ENCODE measurements at places on chromosomes 5 and 9.
A peak's percentile ranks its signal among the peaks of the same experiment; 100 is the strongest.

DNA sequence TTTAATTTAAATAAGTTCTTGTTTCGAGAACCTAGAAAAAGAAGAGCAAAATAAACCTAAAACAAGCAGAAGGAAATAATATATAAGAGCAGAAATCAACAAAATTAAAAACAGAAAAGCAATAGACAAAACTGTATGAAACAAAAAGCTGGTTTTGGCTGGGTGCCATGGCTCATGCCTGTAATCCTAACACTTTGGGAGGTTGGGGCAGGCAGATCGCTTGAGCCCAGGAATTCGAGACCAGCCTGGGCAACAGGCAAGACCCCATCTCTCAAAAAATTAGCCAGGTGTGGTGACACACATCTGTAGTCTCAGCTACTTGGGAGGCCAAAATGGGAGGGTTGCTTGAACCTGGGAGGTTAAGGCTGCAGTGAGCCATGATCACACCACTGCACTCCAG lies 59.2 kb upstream of the OTP start:
- no peak for DNase-seq

DNA sequence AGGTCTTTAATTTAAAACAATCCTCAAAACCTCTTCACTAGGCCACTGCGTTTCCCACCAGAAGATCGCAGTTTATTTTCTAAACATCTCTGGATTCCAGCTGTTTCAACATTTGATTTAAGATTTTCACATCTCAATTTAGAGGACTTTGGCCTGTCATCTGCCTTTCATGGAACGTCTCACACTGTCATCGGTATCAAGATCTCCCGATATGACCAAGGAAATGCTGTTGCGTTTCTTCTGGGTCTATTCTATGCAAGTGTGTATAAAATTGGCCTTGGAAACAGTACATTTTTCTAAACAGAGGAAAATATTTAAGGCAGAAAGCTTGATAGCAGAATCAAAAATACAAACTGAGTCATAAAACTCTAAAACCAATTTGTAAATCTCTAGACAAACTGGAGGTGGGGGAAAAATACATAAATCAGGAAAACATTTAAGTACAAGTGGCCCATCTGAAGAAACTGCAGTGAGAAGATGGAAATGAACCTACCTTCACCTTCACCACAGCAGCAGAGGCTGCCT lies 53.6 kb upstream of the SIMC1 start:
- DNase-seq: no peak

- no peak for DNase-seq
Measured at GRCh38 chr9:127256324-127256723, 8.2 kb upstream of the GARNL3 start.

- no peak for DNase-seq
Measured at GRCh38 chr9:125238127-125238914, 2.8 kb downstream of the HSPA5 start.

DNA sequence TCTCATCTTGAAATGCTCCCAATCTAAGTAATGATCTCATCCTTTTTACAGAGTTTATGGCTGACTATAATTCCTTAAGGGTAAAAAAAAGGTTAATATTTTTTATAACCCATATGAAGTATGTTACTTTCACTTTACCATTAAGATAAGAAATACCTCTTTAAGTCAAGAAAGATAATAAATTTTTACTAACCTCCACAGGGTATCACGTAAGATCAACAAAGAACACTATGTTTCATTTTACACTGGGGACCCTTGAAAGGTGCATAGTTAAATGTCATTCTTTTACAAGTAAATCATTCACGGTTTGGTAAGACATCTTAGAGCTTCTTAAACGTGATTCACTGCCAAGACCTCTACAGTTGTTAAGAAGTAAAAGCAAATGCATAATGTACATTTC lies 472.7 kb upstream of the CDH9 start:
- DNase-seq: no peak

DNA sequence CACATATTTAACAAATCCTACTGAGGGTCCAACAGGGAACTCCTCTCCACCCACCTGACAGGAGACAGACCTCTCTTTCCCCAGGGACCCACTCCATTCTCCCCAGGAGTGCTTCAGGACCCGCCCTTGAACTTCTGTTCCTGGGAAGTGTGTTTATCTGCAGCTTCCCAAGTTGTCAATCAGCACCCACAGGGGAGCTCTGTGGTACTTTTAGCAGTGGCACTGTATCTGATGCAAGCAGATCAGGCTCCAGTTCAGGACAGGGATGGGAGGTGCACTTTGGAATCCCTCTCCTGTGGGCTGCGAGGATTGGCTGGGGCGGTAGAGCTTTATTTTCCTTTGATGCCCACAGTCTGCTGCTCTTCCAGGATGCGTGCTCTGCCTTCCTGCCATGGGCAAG lies 8.7 kb downstream of the GALNT10 start:
- DNase-seq: peak; percentile 6

DNA sequence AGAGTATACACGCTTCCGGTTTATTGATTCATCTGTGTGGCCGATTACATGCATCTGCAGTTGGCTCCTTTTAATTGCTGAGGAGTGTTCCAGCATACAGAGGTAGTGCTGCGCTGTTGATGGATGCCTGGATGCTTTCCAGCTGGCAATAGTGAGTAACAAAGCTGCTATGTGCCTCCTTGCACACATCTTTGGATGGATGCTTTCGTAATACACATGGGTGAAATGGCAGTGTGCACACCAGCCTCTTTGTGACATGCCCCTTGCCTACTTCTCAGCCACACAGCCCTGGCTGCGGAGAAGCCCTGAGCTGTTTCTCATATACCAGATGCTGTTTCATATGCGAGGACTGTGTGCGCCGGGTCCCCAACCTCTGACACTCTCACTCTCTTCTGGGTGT lies 151.0 kb downstream of the GADD45G start:
- DNase-seq: no peak

DNA sequence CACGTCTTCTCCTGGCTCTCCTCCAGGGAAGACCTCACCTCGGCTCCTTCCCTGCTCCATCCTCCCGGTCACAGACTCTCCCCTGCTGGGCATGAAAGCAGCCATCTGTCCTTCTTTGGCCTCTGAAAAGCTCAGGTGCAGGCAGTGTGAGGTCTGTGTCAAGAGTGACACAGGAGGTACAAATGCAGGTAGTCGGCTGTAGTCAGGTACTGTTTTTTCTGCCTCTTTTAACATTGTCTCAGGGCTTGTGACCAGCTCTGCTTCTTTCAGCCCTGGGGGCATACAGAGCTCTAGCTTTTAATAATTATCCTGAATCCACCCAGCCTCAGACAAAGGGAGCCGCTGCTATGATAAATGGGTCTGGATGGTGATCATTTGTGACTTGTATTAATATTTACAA lies 46.4 kb downstream of the C5orf15 start:
- no peak for DNase-seq

- peak; percentile 89 for DNase-seq
Measured at GRCh38 chr9:95009459-95009858, 283.0 kb downstream of the AOPEP start.

DNA sequence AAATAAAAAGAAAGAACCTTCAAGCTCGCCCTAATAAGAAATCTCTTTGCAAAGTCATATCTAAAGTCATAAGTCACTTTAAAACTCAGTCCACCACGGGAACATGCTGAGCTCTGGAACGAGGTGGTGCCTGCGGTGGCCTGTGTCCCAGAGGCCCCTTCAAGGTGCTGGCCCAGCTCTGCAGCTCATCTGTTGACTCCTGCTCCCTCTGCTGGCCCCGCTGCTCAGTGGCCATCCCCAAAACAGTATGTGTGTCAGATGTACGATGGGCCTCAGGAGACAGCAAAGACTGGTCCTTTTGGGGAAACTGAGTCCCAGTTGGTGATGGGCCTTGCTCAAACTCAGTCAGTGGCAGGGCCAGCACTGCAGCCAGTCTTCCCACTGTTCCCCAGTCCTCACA lies 22.8 kb upstream of the FOXB2 start:
- DNase-seq: peak; percentile 56

GRCh38 chr9:91146391-91147019 lies 215.2 kb downstream of the AUH start:
- peak; percentile 25 for DNase-seq

- DNase-seq: no peak
Measured at GRCh38 chr9:135591506-135592330, 30.2 kb downstream of the PAEP start.

GRCh38 chr9:27053369-27054022 lies 48.0 kb upstream of the LRRC19 start:
- peak; percentile 91 for DNase-seq

GRCh38 chr5:53183880-53184279 lies 74.3 kb upstream of the MOCS2 start:
- no peak for DNase-seq

GRCh38 chr9:111356481-111357244 lies 26.6 kb upstream of the OR2K2 start:
- DNase-seq: peak; percentile 72

GRCh38 chr5:20555034-20555433 lies 567.0 kb upstream of the CDH18 start:
- DNase-seq: no peak

- no peak for DNase-seq
Measured at GRCh38 chr5:32712481-32713360, 1.6 kb downstream of the NPR3 start.

DNA sequence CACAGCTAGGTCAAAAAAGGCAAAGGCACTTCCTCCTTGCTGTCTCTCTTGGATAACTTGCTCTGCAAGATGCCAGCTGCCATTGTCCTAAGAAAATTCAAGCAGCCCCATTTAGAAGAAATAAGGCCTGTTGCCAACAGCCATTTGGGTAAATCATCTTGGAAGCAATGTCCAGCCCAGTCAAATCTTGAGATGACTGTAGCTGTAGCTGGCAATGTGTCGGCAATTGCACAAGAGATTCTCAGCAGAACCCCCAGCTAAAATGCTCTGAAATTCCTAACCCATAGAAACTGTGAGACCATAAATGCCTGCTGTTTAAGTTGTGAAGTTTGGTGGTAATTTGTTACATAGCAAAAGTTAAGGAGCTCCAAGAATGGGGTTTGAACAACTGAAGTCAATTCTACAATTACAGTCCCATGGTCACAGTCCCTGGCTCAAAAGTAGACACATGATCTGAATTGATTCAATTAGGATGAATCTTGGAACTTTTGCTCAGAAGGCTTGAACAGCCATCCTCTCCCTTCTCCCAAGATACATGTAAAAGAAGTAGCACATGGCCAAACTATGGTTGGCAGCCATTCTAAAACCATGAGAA lies 151.1 kb downstream of the MPDZ start:
- DNase-seq: no peak

DNA sequence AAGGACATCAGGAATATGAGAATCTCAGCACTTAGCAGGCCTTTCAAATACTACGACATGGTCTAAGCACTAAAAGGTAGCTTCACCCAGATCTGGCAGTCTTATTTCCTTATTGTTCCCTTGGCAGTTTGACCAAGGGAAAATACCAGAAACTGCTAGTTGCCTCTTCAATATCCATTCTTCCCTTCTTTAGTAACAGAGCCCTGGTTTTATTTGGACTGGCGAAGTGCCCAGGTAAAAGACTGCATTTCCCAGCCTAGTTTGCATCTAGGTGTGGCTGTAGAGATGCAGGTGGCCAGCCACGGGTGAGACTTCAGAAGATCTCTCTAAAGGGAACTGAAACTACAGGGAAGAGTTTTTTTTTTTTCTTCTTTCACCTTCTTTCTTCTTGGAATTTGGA lies 21.6 kb downstream of the DMRT2 start:
- no peak for DNase-seq

DNA sequence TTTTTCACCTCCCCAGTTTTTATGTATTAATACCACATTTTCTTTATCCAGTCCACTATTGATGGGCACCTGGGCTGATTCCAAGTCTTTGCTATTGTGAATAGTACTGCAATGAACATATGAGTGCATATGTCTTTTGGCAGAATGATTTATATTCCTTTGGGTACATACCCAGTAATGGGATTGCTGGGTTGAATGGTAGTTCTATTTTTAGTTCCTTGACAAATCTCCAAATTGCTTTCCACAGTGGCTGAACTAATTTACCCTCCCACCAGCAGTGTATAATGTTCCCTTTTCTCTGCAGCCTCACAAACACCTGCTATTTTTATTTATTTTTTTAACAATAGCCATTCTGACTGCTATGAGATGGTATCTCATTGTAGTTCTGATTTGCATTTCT lies 340.2 kb downstream of the ADAMTS6 start:
- peak; percentile 27 for DNase-seq

GRCh38 chr9:82333671-82334070 lies 345.1 kb downstream of the SPATA31D1 start:
- DNase-seq: no peak

GRCh38 chr5:148176480-148176879 lies 8.1 kb downstream of the SPINK14 start:
- no peak for DNase-seq

DNA sequence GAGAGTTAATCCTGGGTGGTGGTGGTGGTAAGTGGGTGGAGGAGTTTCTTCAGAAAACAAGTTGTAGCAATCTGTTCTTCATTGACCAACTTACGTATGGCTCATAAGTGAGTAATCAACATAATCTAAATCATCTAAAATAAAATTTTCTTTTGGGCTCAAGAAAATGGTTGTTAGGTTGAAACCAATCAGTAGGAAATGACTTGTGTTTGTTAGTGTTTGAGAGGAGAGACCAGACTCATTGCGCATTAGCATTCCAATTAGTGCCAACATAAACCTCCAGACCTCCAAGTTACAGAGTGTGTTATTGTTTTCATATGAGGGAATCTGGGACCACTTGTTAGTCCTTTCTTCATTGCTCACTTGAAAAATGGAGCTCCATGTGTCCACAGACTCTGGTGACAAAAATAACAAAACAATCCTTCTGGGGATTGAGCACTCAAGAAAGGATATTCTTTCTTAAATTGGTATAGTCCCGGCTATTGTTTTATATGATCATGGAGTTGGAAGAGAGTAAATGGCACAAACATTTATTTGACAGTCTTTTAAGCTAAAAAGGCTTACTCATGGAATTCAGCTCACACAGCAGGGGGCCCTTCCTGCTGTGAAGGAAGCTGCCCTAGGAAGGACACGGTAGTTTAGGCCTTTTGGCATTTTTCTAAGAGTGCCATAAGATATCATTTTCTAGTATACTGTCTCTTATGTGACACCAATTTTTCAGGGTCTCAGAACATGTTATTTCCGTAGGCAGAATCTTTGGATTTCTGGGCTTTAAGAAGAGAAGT lies 441.1 kb downstream of the EBF1 start:
- no peak for DNase-seq

DNA sequence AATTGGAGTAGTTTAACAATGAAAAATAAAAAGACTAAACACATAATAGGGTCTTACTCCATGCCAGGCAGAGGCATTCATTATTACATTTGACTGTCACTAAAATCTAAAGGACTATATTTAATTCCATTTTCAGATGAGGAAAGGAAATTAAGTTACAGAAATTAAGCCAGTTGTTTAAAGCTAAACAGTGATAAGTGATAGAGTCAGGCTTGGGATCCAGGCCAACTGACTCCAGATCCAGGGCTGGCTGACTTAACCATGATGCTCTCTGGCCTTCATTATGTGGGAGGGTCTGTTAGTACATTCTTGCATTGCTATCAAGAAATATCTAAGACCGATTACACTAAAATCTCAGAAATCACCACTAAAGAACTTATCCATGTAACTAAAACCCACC lies 107.2 kb downstream of the ARHGEF28 start:
- DNase-seq: no peak

GRCh38 chr5:126921241-126922091 lies 108.9 kb downstream of the MARCHF3 start:
- no peak for DNase-seq

Measured in dermis blood vessel endothelial cell (primary cell).